Activated CD8-positive, alpha-beta memory T cell treated with anti-CD3 and anti-CD28 coated beads for 1 hour (primary cell): ENCODE measurements at places on chromosomes 5 and 9.

DNA sequence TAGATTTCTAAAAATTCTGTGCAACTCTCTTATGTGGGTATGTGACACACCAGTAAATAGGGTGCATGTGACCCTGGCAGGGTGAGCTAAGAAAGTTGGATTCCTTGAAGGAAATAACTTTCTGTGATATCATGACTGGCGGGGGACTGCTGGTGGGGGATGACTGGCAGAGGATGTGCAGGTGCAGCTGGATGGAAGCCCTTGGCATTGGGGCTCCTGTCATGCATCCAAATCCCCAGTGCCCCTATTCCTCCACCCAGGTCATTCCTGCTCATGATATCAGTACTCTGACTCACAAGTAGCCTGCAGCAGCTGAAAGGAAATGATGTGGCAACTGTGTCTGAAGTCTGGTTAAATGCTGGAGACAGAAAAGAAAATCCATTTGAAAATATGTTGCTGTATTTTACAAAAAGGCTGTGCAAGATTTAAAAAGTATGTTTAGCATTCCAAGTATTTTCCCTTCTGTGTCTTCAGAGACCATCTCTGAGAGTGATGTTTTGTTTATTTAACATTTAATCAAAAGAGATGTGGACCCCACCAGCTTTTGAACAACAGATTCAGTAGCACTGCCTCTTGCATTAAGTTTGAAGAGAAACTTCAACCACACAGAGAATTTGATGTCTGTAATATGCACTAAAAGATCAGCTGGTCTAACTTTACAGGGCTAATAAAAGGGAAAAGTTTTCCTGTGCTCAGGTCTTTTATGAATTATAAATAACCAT is 17.9 kb upstream of the ZSWIM6 start:
- DNase-seq: no peak

DNA sequence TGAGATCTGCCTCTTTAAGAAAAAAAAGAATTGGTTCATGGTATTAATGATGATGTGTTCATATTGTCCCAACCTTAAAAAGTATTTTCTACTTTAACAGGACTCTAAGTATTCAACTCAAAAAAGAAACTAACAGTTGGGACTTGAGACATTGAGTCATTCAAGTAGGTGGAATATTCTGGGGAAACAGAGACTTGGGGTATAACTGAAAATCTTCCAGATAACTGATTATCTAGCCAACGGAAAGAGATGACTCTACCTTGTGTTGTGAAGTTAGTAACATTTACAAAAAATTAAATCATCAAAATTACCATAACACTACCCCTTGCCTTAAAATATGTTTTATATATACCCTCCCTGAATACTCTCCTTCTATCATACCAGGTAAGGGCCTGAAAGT is 19.1 kb downstream of the OXCT1 start:
- no peak for DNase-seq

DNA sequence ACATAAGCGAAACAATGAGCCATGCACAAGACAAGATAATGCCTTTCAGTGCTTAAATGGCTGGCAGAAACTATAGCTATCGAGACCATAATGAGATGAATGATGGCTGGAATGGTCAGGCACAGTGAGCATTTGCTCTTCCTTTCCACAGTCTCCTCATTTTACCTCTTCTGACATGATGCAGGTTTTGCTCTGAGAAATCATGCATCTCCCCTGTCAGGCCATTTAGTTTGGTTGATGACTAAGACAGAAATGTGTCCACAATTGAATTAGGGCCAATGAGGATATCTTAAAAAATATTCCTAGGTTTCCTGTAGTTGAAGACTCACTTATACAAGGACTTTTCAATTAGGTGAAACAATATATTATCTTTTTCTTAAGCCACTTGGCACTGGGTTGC is 475.1 kb downstream of the TMEM232 start:
- no peak for DNase-seq

- no peak for DNase-seq
Measured at GRCh38 chr5:175465282-175465681, 13.1 kb upstream of the SFXN1 start.

GRCh38 chr5:150001660-150002486 is 1.3 kb downstream of the HMGXB3 start:
- DNase-seq: peak; percentile 10

DNA sequence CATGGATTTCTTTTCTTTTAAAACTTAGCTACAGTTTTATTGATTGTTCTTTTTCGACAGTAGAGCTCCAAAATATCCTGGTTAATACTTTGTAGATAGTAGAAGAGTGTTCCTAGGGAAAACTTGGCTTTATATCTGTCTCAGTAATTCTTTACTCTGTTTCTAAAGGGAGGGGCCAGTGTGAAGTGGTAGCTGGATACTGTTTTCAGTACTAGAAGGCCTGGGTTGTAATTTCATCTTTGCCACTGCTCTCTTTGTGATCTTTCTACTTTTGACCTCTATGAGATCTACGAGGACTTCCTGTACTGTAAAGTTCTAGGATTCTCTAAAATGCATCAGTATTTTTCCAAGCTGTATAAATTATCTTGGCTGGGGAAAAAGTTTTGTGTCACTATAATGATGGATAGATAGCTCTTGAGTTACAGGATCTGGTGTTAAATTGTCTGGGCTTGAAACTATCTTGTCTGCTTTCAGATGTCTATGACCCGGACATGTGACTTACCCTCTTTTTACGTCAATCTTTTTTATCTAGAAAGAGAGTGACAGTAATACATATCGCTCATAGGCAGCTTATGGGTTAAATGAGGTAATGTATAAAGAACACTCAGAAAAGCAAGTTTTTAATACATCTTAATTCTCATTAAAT is 53.6 kb downstream of the PRR16 start:
- no peak for DNase-seq

GRCh38 chr9:124220946-124221451 is 36.8 kb upstream of the NEK6 start:
- no peak for DNase-seq

DNA sequence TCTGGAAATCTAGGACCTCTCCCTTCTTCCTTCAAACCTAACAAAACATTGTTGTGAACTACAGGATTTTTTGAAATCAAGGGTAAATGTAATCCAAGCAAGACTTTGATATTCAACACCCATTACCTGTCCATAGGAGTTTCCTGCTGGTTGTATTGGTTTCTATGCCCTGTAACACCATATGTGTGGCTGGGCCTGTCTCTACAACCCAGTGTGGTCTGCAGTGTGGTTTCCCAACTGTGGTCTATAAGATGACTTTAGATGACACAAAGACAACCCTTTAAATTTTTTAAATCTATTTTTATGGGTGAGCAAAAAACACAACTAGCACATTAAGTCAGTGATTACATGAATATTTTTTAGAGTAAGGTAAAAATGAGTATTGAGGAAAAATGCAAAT is 93.1 kb downstream of the SMIM15 start:
- DNase-seq: no peak

DNA sequence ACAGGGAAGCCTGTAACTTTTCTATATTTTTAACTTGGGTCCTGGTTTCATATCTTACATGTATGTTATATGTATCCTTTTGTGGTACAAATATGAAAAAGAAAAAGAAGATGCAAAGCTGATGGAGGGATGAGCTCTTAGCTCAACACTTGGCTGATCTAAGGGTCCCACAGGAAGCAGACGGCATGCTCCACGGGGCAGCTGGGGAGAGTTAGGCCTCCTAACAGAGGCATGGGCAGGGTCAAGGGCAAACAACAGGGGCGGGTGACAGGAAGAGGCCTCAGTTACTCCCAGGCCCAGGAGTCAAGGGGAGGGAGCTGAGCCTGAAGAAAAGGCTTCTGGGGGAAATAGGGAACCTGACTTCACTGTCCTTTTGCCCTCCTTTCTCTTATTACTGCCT is 287.2 kb downstream of the ZSWIM6 start:
- no peak for DNase-seq

GRCh38 chr5:96453394-96453793 is 20.3 kb upstream of the PCSK1 start:
- DNase-seq: no peak

GRCh38 chr5:59079622-59080620 is 497.0 kb downstream of the RAB3C start:
- DNase-seq: no peak

- DNase-seq: no peak
Measured at GRCh38 chr9:7782400-7783120, 17.0 kb downstream of the DMAC1 start.

DNA sequence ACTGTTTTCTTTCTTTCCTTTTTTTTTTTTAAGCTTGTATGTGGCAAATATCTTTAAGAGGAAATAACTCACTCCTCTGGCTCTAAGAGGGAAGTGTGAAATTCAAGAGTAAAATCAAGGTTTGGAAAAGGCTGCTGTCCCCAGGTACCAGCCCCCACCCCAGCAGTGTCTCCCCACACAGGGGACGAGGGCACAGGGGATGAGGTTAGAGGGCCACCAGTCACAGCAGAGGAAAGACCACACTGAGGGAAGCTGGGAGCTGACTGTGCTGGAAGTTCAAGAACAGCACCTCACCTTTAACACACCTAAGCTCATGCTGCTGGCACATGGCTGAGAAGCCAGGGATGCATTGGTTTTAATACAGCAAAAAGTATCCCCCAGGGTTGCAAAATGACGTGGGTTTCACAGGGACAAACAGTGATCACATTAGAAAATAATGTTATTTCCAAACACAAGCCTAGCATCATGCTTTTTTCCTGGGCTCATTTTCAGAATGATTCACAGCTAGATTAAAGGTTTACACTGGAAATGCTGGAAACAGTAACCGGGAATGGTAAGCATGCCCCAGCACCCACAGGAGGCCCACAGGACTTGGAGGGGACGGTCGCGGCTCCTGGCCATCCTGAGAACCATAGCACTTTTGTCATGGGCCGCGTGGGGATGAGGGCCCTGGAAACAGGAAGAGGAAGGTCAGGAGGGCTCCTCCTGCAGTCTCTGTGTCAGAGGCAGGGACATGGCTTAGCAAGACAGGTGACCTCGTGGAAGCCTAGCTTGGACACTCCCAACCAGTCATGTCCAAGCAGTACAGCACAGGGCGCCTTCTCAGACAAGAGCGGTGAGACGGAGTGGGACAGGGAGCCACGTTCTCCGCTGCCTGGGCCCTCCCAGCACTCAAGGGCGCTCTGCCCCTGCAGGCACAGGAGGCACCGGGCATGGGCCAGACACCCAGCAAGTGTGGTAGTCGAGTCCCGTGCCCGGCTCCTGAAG is 6.9 kb downstream of the LPCAT1 start:
- no peak for DNase-seq

GRCh38 chr5:40988746-40989510 is 79.6 kb downstream of the C7 start:
- no peak for DNase-seq

GRCh38 chr9:111949919-111950318 is 53.3 kb downstream of the UGCG start:
- DNase-seq: no peak

GRCh38 chr9:20398536-20399338 is 223.6 kb downstream of the MLLT3 start:
- DNase-seq: no peak

DNA sequence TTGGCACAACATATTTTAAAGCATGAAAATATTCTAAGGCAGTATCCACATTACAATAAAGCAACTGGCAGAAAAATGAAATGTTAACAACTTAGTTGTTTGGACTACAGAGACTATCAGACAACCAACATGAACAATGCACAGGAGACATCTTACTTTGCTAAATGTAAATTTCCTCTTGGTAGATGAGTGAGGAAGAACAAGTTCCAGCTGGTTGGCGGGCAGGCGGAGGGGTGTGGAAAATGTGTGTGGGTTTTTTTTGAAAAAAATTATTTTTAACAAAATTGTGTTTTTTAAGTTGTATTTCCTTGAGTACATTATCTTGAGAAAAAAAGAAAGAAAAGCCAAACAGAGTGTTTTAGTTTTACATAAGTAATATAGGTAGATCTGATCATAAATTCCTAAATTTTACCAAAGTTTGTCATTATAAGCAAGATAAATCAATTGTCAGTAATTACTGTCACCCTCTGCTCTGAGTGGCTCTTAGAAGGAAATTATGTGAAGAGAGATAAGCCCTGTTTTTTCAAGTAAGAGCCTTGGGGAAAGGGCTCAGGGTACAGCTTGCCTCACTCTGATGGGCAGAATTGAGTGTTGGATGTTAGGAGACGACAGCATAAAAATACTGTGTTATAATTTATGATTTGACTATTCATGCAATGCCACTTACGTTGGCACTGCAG is 42.5 kb downstream of the TMEM167A start:
- no peak for DNase-seq

GRCh38 chr9:120336753-120337090 is 243.2 kb downstream of the CDK5RAP2 start:
- DNase-seq: no peak

GRCh38 chr5:27158171-27158570 is 119.8 kb upstream of the CDH9 start:
- no peak for DNase-seq

- DNase-seq: no peak
Measured at GRCh38 chr9:129176701-129177442, 1.2 kb downstream of the IER5L start.

- DNase-seq: no peak
Measured at GRCh38 chr5:130078661-130079060, 174.4 kb downstream of the CHSY3 start.

DNA sequence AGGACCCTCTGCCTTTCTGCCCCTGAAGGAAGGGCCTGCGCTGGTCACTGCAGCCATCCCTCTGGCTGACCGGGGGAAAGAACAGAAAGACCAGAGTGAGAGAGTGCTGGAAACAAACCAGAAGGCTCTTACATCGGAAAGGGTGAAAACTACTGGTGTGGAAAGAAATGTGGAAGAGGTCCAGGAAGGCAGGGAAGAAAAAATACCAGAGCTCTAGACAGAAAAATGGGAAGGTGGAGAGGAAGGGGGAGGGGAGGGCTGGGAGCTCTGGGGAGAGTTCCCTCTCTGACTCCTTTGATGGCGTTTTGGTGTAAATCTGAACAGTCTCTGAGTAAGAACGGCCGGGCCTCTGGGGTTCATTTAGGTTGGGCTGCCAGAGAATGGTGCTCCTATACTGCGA is 47.7 kb downstream of the COL23A1 start:
- no peak for DNase-seq

- no peak for DNase-seq
Measured at GRCh38 chr9:132586830-132587591, 4.6 kb downstream of the BARHL1 start.

GRCh38 chr9:17130291-17130690 is 4.5 kb upstream of the CNTLN start:
- DNase-seq: no peak

DNA sequence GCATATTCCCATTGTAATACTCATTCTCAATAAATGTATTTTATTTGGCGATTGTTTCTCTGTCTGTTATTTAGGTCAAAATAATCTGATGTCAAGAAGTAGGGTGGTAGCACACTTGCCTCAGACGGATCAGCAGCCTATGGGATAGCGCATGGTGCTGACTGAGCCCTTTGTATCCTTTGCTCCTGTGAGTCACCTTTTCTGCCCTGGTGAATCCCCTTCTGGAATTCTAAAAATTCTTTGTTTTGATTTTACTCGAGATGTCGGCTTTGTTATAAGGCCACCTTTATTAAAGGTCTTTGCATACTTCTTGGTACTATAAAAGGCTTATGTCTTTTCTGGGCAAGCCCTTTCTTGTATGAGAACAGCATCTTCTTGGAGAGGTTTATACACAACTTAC is 1187.8 kb downstream of the CDH9 start:
- DNase-seq: no peak

- DNase-seq: no peak
Measured at GRCh38 chr5:158569534-158569933, 530.2 kb downstream of the EBF1 start.
